ENCODE measurements at places on chromosomes 1 and 21.

- DNase-seq = no peak
- H3K27me3 ChIP-seq = no peaks in the 10 kb centered on the region
- H3K4me1 ChIP-seq = no peaks in the 10 kb centered on the region
- no peak overlapping the region for H3K27ac ChIP-seq
Observed at GRCh38 chr1:19613171-19613703, 30.9 kb upstream of the NBL1 start.

DNA sequence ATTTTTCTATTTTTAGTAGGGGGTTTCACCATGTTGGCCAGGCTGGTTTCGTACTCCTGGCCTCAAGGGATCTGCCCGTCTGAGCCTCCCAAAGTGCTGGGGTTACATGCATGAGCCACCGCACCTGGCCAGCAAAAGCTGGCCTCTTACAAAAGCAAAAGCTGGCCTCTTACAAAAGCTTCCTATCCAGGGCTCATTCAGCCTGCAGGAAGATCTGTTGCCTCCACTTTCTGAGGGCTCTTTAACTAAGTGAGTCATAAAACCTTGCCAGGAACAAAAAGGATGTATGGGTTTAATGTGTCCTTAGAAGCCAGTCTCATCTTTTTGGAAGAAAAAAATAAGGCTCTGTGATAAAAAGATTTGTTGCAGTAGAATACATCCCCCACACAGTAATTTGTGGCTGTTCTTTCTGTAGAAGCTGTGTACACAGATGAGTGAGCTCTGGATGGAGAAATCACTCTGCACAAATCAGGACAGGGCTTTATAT, 15.0 kb downstream of the HTR1D start:
- no peak overlapping the region for H3K4me3 ChIP-seq
- DNase-seq = no peak
- no peak overlapping the region for H3K27ac ChIP-seq
- H3K36me3 ChIP-seq = no peaks in the 10 kb centered on the region

GRCh38 chr1:89799495-89799894, 21.3 kb upstream of the LRRC8D start:
- DNase-seq = no peak
- no peak overlapping the region for H3K27ac ChIP-seq
- no peaks in the 10 kb centered on the region for H3K27me3 ChIP-seq

DNA sequence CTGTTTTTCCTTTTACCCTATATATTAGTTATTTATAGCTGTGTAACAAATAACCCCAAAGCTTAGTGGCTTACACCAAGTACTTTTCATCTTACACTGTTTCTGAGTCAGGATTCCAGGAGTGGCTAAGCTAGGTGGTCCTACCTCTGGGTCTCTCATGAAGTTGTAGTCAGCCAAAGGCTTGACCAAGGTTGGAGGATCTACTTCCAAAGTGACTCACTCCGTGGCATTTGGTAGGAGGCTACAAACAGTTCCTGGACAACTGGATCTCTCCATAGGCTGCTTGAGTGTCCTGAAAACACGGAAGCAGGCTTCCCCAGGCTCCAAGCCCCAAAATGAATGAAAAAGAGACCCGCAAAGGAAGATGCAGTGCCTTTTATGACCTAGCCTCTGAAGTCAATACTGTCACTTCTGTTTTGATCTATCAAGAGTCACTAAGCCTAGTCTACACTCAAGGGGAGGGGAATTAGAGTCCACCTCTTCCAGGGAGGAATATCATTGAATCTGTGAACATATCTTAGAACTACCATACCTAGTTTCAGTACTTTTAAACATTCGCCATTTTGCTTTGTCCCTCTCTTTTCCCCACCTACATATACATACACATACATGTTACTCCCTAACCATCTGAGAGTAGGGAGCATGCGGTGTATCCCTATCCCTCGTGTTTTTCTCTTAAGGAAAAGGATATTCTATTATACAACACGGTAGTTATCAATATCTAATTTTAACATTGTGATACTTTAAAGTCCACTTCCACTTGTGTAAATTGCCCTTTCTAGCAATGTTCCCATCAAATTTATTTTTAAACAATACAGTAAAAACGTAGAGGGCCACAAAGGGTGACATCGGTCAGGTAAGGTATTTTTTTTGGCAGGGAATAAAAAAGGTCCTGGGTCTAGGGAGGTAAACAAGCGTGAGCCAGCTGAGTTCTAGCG, 67.2 kb downstream of the SLC35A3 start:
- peaks cover 24% of the 10 kb centered on the region for H3K4me1 ChIP-seq
- peaks cover 5% of the 10 kb centered on the region for H3K36me3 ChIP-seq
- H3K27me3 ChIP-seq = no peaks in the 10 kb centered on the region
- H3K27ac ChIP-seq = peak overlapping the region; percentile 99
- H3K4me3 ChIP-seq = peak overlapping the region; percentile 70
- peak; percentile 9 for DNase-seq

GRCh38 chr1:20587661-20588053, 1.2 kb upstream of the CDA start:
- DNase-seq = no peak
- no peak overlapping the region for H3K4me3 ChIP-seq
- H3K27me3 ChIP-seq = no peaks in the 10 kb centered on the region
- H3K36me3 ChIP-seq = no peaks in the 10 kb centered on the region
- no peaks in the 10 kb centered on the region for H3K4me1 ChIP-seq

DNA sequence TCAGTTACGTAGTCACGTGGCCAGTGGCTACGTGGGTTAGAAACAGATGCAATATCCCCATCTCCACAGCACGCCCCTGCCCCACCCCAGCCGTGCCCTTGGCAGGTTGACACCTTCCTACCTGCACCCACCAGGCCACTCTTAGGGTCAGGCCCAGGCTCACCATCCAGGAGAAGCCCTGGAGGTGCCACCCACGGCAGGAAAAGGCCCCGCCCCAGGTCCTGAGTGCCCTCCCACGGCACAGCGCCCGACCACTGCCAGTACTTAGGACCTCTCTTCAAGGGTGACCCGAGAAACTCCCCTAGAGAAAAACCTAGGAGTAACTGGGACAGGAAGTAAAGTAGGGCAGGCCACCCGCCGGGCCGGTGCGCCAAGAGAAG, 1.5 kb downstream of the C1orf35 start:
- peaks cover 15% of the 10 kb centered on the region for H3K4me1 ChIP-seq
- H3K36me3 ChIP-seq = peaks cover 64% of the 10 kb centered on the region
- peak overlapping the region; percentile 94 for H3K27ac ChIP-seq
- no peak for DNase-seq

DNA sequence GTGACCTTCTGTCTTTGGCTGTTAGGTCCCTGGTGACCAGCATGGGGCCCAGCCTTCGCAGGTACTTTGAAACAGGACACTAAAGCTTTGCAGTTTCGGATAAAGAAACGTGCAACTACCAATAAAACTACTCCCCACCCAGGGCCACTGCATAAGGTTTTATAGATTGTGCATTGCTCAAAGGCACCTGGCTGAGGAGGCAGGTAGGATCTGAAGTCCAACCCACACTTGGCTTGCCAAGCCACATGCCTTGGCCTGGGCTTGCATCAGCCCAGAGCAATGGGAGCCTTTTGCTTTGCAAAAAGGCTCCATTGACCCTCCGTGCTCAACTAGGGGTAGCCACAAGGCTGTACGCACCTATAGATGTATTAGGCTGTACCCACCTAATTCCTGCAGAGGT, 84.4 kb upstream of the SYT6 start:
- no peaks in the 10 kb centered on the region for H3K4me1 ChIP-seq
- DNase-seq = no peak
- no peak overlapping the region for H3K4me3 ChIP-seq
- H3K36me3 ChIP-seq = no peaks in the 10 kb centered on the region
- H3K27me3 ChIP-seq = no peaks in the 10 kb centered on the region

DNA sequence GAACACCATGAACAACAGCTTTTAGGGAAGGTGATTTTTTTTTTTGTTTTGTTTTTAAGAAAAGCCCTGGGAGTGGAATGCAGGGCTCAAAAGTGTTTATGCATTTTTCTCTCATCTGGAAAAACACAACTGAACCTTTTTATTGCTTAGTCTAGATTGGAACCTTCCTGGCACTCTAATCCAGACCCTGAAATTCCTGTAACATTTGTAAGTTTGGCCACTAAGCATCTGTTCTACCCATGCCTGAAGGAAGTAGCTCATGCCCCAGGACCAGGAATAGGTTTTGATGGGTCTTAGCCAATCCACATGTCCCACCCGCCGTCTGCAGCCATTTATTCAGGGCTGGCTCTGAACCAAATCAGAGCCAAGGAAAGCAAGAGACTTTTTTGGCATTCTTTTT, 39.7 kb upstream of the SLC2A1 start:
- no peak overlapping the region for H3K27ac ChIP-seq
- H3K27me3 ChIP-seq = no peaks in the 10 kb centered on the region
- no peak overlapping the region for H3K4me3 ChIP-seq
- no peaks in the 10 kb centered on the region for H3K36me3 ChIP-seq

- no peak overlapping the region for H3K27ac ChIP-seq
- no peak overlapping the region for H3K4me3 ChIP-seq
- H3K4me1 ChIP-seq = no peaks in the 10 kb centered on the region
- H3K27me3 ChIP-seq = no peaks in the 10 kb centered on the region
- H3K36me3 ChIP-seq = no peaks in the 10 kb centered on the region
- DNase-seq = no peak
Observed at GRCh38 chr1:7358425-7358824, 412.7 kb upstream of the VAMP3 start.

GRCh38 chr1:205989786-205990185, 13.4 kb downstream of the RAB7B start:
- DNase-seq = no peak
- H3K36me3 ChIP-seq = no peaks in the 10 kb centered on the region
- H3K27me3 ChIP-seq = no peaks in the 10 kb centered on the region
- H3K27ac ChIP-seq = no peak overlapping the region
- no peaks in the 10 kb centered on the region for H3K4me1 ChIP-seq

- H3K4me1 ChIP-seq = no peaks in the 10 kb centered on the region
- no peak overlapping the region for H3K27ac ChIP-seq
- H3K27me3 ChIP-seq = no peaks in the 10 kb centered on the region
- DNase-seq = no peak
- peaks cover 1% of the 10 kb centered on the region for H3K36me3 ChIP-seq
Observed at GRCh38 chr1:43796111-43796581, 88.8 kb downstream of the ST3GAL3 start.

- H3K27me3 ChIP-seq = no peaks in the 10 kb centered on the region
- no peak overlapping the region for H3K4me3 ChIP-seq
- no peak for DNase-seq
- H3K27ac ChIP-seq = no peak overlapping the region
- H3K4me1 ChIP-seq = no peaks in the 10 kb centered on the region
Observed at GRCh38 chr1:190068304-190068703, 409.4 kb downstream of the BRINP3 start.

- peak overlapping the region; percentile 83 for H3K27ac ChIP-seq
- peaks cover 43% of the 10 kb centered on the region for H3K4me1 ChIP-seq
- no peak for DNase-seq
- peak overlapping the region; percentile 66 for H3K4me3 ChIP-seq
- H3K27me3 ChIP-seq = no peaks in the 10 kb centered on the region
- H3K36me3 ChIP-seq = peaks cover 21% of the 10 kb centered on the region
Observed at GRCh38 chr1:160800142-160800541, 4.2 kb downstream of the LY9 start.

GRCh38 chr1:195141294-195141693, 1466.9 kb downstream of the KCNT2 start:
- H3K27me3 ChIP-seq = no peaks in the 10 kb centered on the region
- no peak for DNase-seq
- H3K4me1 ChIP-seq = no peaks in the 10 kb centered on the region

- peaks cover 12% of the 10 kb centered on the region for H3K4me1 ChIP-seq
- peak overlapping the region; percentile 58 for H3K27ac ChIP-seq
- H3K36me3 ChIP-seq = no peaks in the 10 kb centered on the region
- H3K4me3 ChIP-seq = peak overlapping the region; percentile 51
Observed at GRCh38 chr1:3772027-3772714, 378 bp upstream of the SMIM1 start.

DNA sequence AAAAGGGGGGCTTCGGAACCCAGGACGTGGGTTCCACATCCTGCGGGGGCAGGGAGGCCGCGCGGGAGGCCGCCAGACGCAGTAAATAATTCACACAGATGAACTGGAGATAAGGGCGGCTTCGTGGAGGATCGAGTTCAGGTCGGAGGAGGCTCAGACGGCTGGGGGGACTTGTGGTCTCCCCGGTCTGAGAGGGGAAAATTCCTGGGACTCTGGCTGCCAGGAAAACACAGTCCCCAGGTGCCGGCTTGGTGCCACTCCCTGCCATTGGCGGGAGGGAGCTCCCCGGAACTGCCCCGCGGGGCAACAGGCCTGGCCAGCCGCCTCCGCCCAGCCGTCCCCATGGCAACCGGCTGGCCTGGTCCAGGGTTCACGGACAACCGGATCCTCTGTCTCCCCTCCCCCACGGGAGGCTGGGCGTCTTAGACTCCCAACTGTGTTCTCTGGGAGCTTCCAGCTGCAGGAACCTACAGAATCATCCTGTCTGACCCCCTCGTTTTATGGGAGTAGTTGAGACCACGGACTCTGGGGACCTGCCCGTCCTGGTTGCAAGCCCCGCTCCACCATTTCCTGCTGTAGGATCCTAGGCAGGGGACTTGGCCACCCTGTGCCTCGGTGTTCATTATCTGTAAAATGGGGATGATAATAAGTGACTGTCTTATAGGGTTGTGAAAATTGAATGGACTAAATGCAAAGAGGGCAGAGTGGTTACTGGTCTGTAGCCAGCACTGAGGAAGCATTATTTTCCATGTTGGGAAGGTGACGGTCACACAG, 9.6 kb downstream of the CAMK2N1 start:
- no peak overlapping the region for H3K27ac ChIP-seq
- peaks cover 11% of the 10 kb centered on the region for H3K27me3 ChIP-seq
- DNase-seq = no peak
- H3K36me3 ChIP-seq = no peaks in the 10 kb centered on the region

DNA sequence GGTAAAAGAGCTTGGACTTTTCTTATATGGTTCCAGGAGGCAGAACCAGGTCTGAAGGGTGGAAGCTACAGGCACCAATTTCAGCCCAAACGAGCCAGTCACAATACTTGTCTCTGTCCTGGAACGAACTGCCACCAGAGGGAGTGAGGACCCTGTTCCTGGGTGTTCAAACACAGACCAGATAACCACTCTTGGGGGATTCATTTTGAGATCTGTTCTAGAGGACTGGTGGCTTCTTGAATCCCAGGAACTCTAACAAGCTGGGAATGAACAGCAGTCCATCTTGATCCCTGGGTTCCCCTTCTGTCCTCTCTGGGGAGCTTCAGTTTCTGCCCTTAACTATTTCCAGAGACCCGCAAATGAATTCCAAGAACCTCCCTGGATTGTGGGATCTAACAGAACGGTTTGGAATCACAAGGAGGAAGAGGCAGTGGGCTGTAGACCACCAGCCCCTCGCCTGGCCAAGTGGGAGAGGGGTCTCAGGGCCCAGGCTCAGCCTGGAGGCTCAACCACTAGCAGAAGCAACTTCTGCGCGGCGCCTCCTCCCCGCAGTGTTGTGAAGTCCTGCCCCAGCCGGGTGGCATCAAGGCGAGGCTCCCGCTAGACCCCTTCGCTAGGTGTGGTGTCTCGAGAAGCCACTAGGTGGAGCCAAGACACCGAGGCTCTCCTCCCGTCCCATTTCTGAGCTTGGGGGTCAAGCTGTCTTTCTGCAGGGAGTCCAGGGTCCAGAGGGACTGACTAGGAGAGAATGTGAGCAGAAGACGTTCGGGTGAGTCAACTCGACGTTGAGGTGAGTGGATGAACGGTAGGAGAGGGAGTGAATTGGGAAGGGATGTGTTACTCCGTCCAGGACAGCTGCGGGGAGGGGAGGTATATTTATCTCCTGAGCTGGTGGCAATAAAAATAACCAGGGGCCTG, 12.1 kb upstream of the NES start:
- H3K27ac ChIP-seq = no peak overlapping the region
- DNase-seq = peak; percentile 71
- peaks cover 5% of the 10 kb centered on the region for H3K27me3 ChIP-seq
- no peaks in the 10 kb centered on the region for H3K36me3 ChIP-seq
- peaks cover 20% of the 10 kb centered on the region for H3K4me1 ChIP-seq

Data from naive thymus-derived CD4-positive, alpha-beta T cell (primary cell).